ENCODE measurements at places on chromosomes 6 and 20.

- DNase-seq: no peak
These were observed 23.1 kb downstream of the OTOR start for GRCh38 chr20:16771213-16771612.

- no peak for DNase-seq
These were observed 141.5 kb downstream of the VEGFA start for GRCh38 chr6:43911354-43912115.

DNA sequence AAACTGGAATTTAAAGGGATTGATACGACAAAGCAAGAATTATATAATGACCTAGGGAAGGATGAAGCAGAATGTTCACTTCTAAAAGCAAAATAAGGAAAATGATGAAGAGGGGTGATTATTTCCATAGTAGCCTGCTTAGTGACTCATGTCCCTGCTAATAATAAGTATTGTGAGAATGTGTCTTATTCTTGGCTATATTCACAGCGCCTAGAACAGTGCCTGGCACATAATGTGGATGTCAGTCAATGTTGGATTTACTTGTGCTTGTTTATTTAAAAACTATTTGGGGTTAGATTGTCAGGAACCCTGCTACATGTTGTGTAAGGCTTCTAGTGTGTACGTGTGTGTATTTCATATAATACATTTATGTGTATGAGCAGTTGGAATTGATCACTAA is 85.1 kb downstream of the ZFAND3 start:
- no peak for DNase-seq

GRCh38 chr6:149129371-149130077 is 188.0 kb upstream of the TAB2 start:
- DNase-seq: no peak

DNA sequence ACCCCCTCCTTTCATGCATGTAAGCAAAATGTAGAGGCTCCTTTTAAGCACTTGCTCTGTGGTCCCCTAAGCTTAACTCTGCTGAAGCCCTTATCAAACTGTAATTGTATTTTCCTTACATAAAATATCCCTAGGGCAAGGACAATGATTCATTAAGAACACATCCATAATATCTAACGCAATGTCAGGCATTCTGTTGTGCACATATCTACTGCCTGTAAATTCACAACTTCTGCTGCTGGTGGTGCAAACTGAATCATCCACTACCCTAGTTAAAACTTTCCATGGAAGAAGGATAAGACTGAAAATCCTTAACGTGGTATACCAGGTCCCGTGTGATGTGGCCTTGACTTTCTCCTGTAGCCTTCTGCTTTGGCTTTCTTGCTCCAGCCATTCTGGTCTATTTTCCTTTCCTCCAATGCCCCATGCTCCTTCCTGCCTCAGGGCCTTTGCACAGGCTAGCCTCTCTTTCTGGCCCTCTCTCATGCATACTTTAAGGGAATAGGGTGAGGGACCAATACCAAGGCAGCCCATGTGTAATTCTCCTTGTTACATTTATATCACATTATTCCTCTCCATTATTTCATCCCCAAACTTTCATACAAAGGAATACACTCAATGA is 113.6 kb upstream of the ZFP64 start:
- no peak for DNase-seq

DNA sequence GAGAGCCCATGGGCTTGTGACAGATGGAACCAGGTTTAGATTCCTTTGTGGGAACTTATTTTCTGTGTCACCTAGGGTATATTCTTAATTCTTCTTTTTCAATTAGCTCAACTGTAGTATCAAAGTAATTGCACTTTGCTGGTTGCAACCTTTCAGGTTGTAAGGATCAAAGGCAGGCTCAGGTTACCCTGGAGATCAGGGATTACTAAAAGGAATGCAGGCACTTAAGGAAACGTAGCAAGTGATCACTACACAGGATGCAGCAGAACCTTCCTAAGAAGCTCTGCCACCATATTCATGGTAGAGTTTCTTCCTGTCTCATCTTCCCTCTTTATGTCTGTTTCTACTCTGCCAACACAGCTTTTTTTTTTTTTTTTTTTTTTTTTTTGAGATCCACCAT is 133.2 kb upstream of the JAG1 start:
- DNase-seq: no peak

DNA sequence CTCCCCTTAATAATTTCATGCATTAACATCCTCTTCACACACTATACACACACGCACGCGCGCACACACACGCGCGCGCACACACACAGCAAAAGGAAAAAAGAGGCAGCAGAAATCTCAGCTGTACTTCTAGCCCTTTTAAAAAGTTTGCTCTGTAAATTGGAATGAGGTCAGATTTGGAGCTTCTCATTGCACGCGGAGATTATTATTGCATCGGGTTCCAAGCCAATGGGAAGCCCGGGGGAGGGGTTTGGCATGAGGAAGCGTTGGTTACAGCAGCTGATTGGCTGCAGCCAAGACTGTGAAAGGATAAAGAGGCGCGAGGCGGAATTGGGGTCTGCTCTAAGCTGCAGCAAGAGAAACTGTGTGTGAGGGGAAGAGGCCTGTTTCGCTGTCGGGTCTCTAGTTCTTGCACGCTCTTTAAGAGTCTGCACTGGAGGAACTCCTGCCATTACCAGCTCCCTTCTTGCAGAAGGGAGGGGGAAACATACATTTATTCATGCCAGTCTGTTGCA is at the start of gene SOX4:
Gene SOX4, plus strand, starts transcription at position 340 of the 515 bp plus-strand sequence. CDS start 784 bp downstream, outside the sequence.
- peak; percentile 96 for DNase-seq

- DNase-seq: peak; percentile 72
These were observed 12.7 kb downstream of the IGF2R start for GRCh38 chr6:159981403-159982245.

GRCh38 chr6:108942556-108943492 is 94.6 kb downstream of the ARMC2 start:
- DNase-seq: no peak

DNA sequence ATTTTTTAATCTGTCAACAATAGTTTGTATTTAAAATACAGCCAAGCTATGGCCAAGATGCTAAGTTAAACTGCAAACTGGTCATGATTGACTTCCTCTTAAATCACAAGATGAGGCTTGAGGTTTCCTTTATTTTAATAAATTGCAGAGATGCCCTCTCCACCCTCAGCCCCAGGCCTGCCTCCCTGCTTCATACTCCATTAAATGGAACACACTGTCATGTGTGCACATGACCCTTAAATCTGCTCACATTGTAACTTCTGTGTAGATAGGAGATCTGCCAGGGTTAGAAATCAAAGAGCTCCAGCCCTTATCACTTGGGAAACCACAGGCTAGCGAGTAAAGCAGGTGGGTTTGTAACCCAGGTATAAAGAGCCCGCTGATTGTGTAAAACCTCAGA is 20.8 kb downstream of the DUSP22 start:
- DNase-seq: no peak

- DNase-seq: no peak
These were observed 47.4 kb upstream of the IRF4 start for GRCh38 chr6:343960-344815.

GRCh38 chr6:114452785-114453401 is 110.1 kb upstream of the HS3ST5 start:
- DNase-seq: no peak

- no peak for DNase-seq
These were observed 107.7 kb upstream of the GGTLC1 start for GRCh38 chr20:24096264-24096663.

GRCh38 chr6:40039042-40039441 is 104.8 kb upstream of the MOCS1 start:
- DNase-seq: no peak

- DNase-seq: no peak
These were observed 37.6 kb upstream of the GFOD1 start for GRCh38 chr6:13524801-13525508.

DNA sequence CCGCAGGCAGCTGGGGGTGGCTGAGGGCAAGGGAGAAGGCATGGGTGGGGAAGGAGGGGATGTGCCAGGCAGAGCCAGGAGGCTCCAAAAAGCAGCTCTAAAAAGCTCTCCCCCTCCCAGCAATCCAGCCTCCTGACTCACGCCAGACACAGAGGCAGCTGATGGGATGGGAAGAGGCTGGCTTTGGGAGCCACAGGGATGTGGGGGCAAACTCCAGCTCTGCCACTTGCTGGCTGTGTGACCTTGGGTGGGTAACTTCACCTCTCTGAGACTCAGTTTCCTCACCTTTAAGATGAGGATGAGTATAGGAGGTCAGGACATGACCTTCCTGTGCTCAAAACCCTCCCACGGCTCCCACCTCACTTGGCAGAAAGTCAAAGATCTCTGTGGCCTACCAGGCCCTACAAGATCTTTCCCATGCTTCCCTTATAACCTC is 148.9 kb downstream of the CEBPB start:
- DNase-seq: peak; percentile 57

GRCh38 chr6:52497652-52498408 is 77.7 kb downstream of the EFHC1 start:
- no peak for DNase-seq

DNA sequence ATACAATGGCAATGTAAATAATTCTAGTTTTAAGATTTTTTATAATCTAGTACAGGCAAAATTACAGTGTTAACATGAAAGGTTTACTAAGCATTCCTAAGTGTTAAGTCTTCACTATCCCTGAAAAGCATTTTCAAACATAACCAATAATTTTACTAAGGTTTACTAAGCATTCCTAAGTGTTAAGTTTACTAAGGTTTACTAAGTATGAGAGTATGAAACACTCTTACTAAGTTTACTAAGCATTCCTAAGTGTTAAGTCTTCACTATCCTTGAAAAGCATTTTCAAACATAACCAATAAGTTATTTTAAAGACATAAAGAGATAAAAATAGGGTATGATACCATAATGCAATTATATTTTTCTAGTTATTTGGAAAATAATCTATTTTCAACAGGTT is 82.6 kb downstream of the PRSS35 start:
- no peak for DNase-seq

DNA sequence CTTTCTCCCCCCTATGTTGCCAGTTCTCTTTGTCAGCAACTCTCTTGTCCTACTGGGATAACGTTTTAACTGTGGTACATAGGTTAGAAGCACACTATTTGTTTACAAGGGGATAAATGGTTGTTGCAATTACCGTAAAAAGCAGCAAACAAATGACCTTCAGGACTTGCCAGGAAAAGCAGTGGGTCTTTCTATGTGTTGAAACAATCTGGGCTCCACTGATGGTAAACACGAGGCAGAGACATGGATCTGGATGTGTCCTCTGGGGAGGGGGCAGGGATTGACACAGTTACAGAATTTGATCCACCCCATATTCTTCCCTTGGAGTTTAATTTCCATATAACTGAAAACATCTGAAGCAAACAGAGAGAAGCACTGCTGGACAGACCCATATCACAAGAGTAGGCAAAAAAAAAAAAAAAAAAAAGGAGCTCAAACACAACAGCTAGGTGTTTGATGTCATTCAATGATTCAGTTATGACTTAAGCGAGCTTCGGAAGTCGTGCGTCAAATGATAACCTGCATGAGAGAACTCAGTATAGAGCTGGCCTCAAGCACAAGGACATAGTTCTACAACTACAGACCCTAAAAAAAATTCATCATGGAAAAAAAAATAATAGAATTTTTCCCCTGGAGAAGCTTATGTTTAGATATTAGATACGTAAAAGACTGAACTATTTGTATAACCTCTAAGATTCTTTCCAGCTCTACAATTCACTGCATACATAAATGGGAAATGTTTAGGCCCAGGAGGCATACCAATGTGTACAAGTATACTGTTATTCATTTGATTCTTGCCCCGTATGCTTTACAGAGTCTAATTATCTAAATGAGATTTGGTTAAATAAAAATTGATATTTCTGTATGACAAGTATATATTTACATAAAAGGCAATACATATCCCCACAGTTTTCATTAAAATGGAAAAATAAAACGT is 127.7 kb downstream of the ALDH8A1 start:
- DNase-seq: no peak

- DNase-seq: peak; percentile 52
These were observed 7.0 kb downstream of the DYNLRB1 start for GRCh38 chr20:34522969-34523871.

- no peak for DNase-seq
These were observed 41.5 kb downstream of the SENP6 start for GRCh38 chr6:75643173-75643572.

GRCh38 chr6:44664716-44665115 is 277.2 kb downstream of the CDC5L start:
- no peak for DNase-seq

GRCh38 chr20:52145587-52145986 is 46.0 kb downstream of the ZFP64 start:
- no peak for DNase-seq

- DNase-seq: no peak
These were observed 62.8 kb upstream of the LRRC1 start for GRCh38 chr6:53731866-53732636.

- DNase-seq: no peak
These were observed 37.7 kb upstream of the HLA-C start for GRCh38 chr6:31309641-31310040.

GRCh38 chr6:27575594-27576361 is 102.9 kb upstream of the ZNF184 start:
- peak; percentile 31 for DNase-seq

DNA sequence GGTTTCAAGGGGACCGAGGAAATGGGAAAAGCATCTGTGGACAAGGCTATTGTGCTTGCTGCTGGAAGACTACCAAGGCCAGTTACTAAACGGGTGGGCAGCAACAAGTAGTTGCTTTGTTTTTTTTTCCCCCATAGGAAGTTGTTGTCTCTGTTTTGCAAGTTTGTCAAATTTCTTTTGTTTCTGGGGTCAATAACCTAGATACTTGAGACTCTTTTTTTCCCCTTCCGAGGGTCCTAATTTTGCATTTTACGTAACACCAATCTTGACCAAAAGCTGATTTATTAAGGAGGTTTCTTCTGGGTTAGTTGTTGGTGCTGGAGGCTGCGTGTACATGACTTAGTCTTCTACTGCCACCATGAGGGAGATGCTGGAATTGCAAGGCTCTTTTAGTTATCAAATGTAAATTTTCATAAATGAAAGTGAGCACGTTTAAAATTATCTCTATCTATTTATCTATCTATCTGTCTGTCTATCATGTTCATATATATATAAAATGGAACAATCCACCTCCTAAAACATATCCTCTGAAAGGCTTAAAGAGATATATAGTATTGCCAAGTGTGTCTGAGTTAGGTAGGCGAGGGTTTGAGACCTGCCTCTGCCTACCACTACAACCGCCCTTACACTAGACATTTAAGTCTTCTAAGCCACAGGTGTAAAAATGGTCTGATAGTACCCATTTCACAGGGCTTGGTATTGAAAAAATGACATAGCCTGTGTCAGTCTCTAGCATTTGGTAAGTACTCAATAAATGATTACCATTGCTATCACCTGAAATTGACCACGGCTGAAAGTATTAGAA is 60.2 kb downstream of the GCLC start:
- DNase-seq: peak; percentile 69
